RWPE1 (cell line): ENCODE measurements at places on chromosomes 1 and 21.

GRCh38 chr1:201208236-201208635 lies 17.6 kb downstream of the IGFN1 start:
- no peak for DNase-seq

- no peak for DNase-seq
Observed at GRCh38 chr1:17688217-17688810, 66.8 kb upstream of the ACTL8 start.

DNA sequence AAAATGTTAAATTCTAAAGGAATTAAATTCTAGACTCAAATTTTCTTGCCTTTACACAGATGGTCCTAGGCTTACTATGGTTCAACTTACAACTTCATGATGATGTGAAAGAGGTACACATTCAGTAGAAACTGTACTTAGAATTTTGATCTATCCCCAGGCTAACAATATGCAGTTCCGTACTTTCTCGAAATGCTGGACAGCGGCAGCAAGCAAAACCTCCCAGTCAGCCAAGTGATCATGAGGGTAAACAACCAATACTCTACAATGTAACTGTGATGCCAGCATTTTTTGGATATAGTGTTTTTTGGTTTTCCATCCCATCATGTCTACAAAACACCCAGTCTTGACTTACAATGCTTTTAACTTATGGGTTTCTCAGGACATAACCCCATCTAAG lies 25.7 kb downstream of the VAV3 start:
- DNase-seq, result no peak

GRCh38 chr1:202621446-202621845 lies 88.8 kb downstream of the SYT2 start:
- no peak for DNase-seq

- no peak for DNase-seq
Observed at GRCh38 chr1:175209493-175209921, 16.9 kb upstream of the KIAA0040 start.

- DNase-seq, result no peak
Observed at GRCh38 chr1:195173753-195174152, 1434.5 kb downstream of the KCNT2 start.
